Small intestine (tissue), 16 donors: ENCODE measurements at places on chromosomes 2 and 18. TPM values are rescaled to one million over a fixed set of nuclear protein-coding genes. Genes with fewer than 3 reads are reported as not detected.

GRCh38 chr2:68709421-68709911, 25.1 kb upstream of the ARHGAP25 start:
- H3K27me3 ChIP-seq = no peaks in the 10 kb centered on the region
- peak; percentile 42 for DNase-seq
- no peak overlapping the region for H3K27ac ChIP-seq
- no peaks in the 10 kb centered on the region for H3K4me1 ChIP-seq
- H3K4me3 ChIP-seq = no peak overlapping the region

DNA sequence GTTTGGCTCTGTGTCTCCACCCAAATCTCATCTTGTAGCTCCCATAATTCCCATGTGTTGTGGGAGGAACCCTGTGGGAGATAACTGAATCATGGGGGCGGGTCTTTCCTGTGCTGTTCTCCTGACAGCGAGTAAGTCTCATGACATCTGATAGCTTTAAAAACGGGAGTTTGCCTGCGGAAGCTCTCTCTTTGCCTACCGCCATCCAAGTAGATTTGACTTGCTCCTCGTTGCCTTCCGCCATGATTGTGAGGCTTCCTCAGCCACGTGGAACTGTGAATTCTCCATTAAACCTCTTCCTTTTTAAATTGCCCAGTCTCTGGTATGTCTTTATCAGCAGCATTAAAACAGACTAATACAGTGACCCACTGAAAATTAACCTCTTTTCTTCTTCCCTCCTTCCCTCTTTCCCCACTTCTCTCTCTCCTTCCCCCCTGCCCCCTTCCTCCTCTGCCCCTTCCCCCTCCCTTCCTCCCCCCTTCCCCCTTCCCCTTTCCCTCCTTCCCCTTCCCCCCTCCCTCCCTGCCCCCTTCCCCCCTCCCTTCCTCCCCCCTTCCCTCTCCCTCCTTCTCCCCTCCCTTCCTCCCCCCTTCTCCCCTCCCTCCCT, 818.8 kb downstream of the SLC4A3 start:
- no peak for DNase-seq
- no peaks in the 10 kb centered on the region for H3K36me3 ChIP-seq
- no peak overlapping the region for H3K27ac ChIP-seq
- no peaks in the 10 kb centered on the region for H3K4me1 ChIP-seq
- no peaks in the 10 kb centered on the region for H3K27me3 ChIP-seq

- no peaks in the 10 kb centered on the region for H3K36me3 ChIP-seq
- DNase-seq = no peak
- no peak overlapping the region for H3K27ac ChIP-seq
- H3K4me1 ChIP-seq = no peaks in the 10 kb centered on the region
Observed at GRCh38 chr2:215428060-215428910, 7.6 kb downstream of the FN1 start.

DNA sequence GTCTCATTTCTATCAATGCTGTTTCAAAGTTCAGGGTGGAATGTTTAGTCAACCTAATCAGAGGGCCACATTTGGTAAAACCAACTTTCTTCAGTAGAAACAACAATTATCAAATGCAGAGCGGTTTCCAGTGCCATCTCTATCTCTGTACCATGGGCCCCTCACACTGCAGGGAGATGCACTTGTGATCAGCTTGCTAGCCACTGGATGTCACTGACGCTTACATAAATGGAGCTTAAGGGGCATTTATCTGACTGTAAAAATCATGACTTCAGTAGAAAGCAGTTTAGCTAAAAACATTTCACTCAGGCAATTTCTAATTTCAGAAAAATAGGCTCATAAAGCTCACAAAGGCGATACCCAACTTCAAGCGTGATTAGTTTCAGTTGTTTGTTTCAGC, 678.0 kb downstream of the ZEB2 start:
- no peak for DNase-seq
- H3K27ac ChIP-seq = no peak overlapping the region
- no peaks in the 10 kb centered on the region for H3K36me3 ChIP-seq
- H3K27me3 ChIP-seq = no peaks in the 10 kb centered on the region
- H3K4me1 ChIP-seq = no peaks in the 10 kb centered on the region
- no peak overlapping the region for H3K4me3 ChIP-seq

GRCh38 chr2:71826299-71826698, 321.4 kb downstream of the CYP26B1 start:
- no peak overlapping the region for H3K4me3 ChIP-seq
- no peaks in the 10 kb centered on the region for H3K36me3 ChIP-seq
- H3K27me3 ChIP-seq = no peaks in the 10 kb centered on the region
- H3K4me1 ChIP-seq = no peaks in the 10 kb centered on the region
- no peak overlapping the region for H3K27ac ChIP-seq
- peak; percentile 51 for DNase-seq

GRCh38 chr2:3476321-3476984, 42.9 kb downstream of the ADI1 start:
- no peaks in the 10 kb centered on the region for H3K27me3 ChIP-seq
- H3K4me1 ChIP-seq = no peaks in the 10 kb centered on the region
- peaks cover 14% of the 10 kb centered on the region for H3K36me3 ChIP-seq
- no peak overlapping the region for H3K27ac ChIP-seq

GRCh38 chr2:216636551-216637450, 3.6 kb downstream of the IGFBP2 start:
- H3K4me1 ChIP-seq = peaks cover 33% of the 10 kb centered on the region
- H3K4me3 ChIP-seq = no peak overlapping the region

RESP18 gene
- polyA plus RNA-seq = not detected

SERPINB10 gene
- not detected for polyA plus RNA-seq

DAW1 gene
- 0.07 TPM for polyA plus RNA-seq
